CD4-positive, alpha-beta memory T cell (primary cell): ENCODE measurements at places on chromosomes 6 and 20.

- no peak for DNase-seq
Observed at GRCh38 chr20:57265997-57266290, 497 bp downstream of the BMP7 start.

DNA sequence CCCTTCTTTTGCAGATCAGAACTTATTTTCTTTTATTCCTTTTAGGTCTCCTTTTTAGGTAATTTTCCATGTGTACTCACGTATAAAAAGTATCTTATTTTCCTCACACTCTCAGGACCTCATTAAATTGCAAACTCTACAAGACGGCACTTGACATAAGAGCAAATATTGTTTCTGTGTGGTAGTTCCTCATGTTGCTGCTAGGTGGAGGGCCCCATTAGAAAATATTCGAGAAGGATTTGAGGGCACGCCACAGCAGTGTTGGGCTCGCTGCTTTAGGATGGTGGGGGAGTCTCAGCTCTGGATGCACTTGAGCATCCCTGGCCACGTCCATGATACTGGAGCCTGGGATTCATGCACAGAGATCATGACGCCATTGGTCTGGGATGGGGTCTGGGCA lies 64.9 kb upstream of the ZFP64 start:
- no peak for DNase-seq

- DNase-seq, result no peak
Observed at GRCh38 chr20:57075181-57075580, 191.3 kb downstream of the BMP7 start.

- no peak for DNase-seq
Observed at GRCh38 chr20:41170386-41171105, 33.2 kb downstream of the PLCG1 start.

DNA sequence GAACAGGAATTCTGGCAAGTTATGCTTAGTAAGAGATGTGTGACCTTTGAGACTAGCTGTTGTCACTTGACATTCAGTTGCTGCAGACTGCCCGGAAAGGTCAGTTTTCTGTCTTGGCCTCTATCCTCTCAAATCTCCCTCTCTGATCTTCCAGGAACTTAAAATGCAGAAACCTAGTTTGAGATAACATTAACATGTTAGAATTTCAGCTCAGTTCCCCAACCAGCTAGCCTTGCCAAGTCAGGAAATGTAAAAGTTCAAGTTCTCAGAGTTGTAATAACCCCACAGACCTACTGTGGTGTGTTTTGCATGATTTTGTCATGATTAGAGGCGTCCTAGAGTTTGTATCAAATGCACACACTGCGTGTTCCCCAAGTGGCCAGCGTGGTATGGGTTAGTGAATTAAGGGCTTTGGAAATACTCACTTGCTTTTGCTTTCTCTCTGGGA lies 46.6 kb downstream of the DUSP22 start:
- no peak for DNase-seq

- no peak for DNase-seq
Observed at GRCh38 chr6:122694602-122695001, 84.4 kb downstream of the PKIB start.

- DNase-seq, result no peak
Observed at GRCh38 chr6:53593001-53593488, 48.1 kb upstream of the GCLC start.

GRCh38 chr6:39669207-39669972 lies 55.8 kb downstream of the KIF6 start:
- no peak for DNase-seq
